Activated CD4-positive, alpha-beta T cell treated with anti-CD3 and anti-CD28 coated beads, Interleukin-2, Interleukin-4, amounts not matched to agents 100 ng/mL and 50 ng/mL, durations not matched to agents 16 hours and 8 hours (primary cell): ENCODE measurements at places on chromosomes 5 and 9.

- DNase-seq, result peak; percentile 89
Measured at GRCh38 chr5:157172403-157172802, 6.3 kb upstream of the GARIN3 start.

- no peak for DNase-seq
Measured at GRCh38 chr5:96816991-96817390, 9.2 kb upstream of the ERAP1 start.

GRCh38 chr5:6473284-6473683, 24.6 kb downstream of the UBE2QL1 start:
- DNase-seq, result no peak

GRCh38 chr9:68780720-68781119, 75.7 kb downstream of the PIP5K1B start:
- no peak for DNase-seq

- DNase-seq, result no peak
Measured at GRCh38 chr5:14357851-14358250, 214.7 kb downstream of the TRIO start.

DNA sequence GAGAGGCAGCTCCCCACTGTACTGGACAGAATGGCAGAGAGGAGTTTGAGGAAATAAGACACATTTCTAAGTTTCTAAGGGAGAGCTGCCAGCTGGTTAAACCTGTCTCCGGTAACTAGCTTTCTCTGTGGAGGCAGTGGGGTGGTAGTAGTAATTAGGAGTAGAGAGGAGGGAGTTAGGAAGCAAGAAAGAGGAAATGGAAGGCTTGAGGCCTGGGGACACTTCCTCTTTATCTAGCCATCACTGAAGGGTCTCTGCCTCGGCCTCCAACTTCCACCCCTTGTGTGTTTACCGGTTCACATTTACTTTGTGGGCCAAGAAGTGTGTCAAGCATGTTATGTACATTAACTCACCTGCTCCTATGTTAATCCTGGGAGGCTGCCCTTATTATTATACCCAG, 462.2 kb upstream of the DMAC1 start:
- DNase-seq, result no peak

DNA sequence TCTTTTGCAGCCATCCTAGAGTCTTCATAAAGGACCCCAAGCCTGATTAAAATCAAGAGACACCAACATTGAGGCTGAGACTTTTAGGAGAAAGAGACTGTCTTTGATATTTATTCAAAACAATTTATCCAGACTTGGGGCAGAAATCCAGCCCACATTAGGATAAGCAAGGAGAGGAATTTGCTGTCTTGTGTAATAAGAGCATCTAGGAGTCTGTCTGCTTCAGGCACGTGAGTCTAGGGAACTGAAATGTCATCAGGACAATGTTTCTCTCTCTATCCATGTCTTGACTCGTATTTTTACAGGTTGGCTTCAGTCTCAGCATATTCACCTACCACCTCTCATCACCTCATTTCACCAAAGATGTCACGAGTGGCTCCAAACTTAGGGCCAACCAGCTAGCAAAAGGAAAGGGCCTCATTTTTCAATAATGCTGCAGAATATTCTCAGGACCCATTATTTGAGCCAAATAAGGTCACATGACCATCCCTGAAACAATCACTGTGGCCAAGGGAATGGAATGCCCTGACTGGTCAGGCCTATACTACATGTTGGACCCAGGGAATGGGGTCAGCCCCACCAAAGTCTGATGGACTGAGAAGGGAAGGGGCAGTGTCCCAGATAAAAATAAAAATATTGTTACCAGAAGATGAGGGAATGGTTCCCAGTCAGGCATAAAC, 70.3 kb upstream of the SAP30L start:
- DNase-seq, result no peak

GRCh38 chr9:127177665-127178265, 55.3 kb upstream of the ANGPTL2 start:
- no peak for DNase-seq

GRCh38 chr9:119961774-119962424, 592.7 kb upstream of the BRINP1 start:
- DNase-seq, result peak; percentile 11

- no peak for DNase-seq
Measured at GRCh38 chr5:68325065-68325580, 109.6 kb downstream of the PIK3R1 start.
